Activated T-helper 1 cell treated with anti-CD3 and anti-CD28 coated beads, Interleukin-2, amount 50 U/mL, for 16 hours (primary cell): ENCODE measurements at places on chromosomes 12 and 14.
A peak's percentile ranks its signal among the peaks of the same experiment; 100 is the strongest.

- DNase-seq, result peak; percentile 15
These were observed 79.9 kb downstream of the ARF6 start for GRCh38 chr14:49972823-49973222.

DNA sequence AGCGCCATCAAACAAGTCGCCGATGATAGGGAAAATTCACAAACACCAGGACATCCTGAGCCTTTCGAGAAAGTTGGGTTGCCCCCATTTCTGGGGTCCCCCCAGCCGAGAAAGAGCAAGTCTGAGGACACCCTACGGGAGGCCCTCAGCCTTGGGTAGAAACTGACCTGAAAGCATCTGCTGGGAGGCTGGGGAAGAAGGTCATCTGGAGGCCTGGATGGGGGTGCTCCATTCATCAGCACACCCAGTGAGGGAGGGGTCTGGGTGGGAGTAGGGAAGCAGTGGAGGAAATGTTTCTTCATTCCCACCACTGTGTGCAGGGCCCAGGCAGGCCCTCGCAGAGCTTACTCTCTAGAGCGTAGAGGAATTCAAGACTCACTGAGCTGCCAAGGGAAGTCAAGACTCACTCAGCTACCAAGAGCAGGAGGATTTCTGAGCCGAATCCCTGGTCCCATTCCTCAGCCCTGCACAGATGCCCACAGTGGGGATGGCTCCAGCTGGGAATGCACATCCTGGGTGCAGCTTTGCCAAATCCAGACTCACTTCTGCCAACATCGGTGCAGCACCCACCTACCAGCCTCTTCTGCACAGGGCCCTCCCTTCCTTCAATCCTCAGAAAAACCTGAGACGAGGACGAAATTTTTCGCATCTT is 38.1 kb downstream of the DIO3 start:
- no peak for DNase-seq

DNA sequence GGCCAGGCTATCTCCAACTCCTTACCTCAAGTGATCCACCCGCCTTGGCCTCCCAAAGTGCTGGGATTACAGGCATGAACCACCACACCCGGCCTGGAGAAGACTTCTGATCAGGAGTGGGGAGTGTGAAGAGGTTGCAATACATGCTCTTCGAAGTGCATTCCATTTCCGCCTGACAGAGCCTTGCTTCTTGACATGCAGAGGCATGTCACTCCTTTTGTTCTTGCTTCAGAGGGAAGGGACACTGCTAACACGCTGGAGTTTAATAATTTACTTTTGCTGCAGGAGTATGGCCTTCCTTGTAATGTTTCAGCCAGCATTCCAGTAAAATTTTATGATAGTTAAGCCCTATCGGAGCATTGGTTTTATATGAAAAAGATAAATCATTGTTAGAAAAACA is 74.9 kb downstream of the SLC25A47 start:
- DNase-seq, result no peak

DNA sequence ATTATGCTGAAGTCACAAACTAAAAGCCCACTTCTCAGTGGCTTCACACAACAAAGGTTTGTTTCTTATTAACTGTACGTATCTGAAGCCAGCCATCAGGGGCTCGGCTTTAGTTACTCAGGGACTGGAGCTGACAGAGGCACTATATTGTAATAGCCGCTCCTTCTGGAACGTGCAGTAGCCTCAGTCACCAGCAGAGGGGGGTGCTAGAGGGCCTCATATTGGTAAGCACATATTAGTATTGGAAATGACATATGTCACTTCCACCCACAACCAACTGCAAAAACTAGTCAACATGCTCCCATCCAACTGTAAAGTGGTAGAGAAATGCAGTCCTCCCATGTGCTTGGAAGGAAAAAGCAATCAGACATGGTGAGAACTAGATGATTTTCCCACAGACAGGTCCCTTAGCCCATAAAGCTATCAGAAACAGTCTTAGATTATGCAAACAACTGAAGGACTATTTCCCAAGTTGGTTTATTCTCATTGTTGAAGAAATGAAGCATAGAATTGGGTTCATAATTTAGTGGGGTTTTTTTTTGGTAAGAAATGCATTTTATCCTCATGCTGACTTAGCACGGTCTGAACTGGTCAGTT is 183.6 kb upstream of the G2E3 start:
- DNase-seq, result peak; percentile 13

GRCh38 chr14:55028066-55028465 is 1.0 kb downstream of the SOCS4 start:
- no peak for DNase-seq

DNA sequence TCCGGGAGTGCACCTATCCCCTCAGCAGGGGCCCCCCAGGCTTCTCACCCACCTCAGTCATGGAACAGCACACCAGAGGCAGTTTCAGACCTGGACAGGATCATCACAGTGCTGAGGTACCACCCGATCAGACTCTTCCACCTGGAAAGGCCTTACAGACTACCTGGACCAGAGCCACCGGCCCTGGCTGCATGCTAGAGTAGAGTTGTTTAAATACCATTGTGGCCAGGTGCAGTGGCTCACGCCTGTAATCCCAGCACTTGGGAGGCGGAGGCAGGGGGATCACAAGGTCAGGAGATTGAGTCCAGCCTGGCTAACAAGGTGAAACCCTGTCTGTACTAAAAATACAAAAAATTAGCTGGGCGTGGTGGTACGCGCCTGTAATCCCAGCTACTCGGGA is 61.5 kb downstream of the TSPAN11 start:
- DNase-seq, result no peak

GRCh38 chr12:63915105-63915800 is 70.8 kb downstream of the SRGAP1 start:
- no peak for DNase-seq

DNA sequence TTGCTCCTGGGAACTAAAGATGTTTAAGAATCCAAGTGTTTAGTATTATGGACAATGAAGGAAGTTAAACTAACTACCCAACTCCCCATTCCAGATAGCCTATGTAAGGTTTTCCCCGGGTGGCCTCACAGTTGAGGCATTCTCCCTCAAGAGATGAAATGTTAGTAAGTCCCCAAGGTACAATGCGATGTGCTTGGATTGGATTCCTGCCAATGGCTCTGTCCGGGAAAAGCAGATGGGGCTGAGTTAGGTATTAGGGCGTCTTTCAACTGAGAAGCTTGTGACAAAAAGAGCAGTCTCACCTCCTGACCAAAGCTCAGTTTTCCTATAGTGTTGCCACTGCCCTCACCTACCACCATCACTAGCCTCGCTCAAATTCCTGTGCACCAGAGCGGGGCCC is 64.8 kb upstream of the E2F7 start:
- no peak for DNase-seq

- no peak for DNase-seq
These were observed 22.2 kb downstream of the A2ML1 start for GRCh38 chr12:8844665-8845064.

DNA sequence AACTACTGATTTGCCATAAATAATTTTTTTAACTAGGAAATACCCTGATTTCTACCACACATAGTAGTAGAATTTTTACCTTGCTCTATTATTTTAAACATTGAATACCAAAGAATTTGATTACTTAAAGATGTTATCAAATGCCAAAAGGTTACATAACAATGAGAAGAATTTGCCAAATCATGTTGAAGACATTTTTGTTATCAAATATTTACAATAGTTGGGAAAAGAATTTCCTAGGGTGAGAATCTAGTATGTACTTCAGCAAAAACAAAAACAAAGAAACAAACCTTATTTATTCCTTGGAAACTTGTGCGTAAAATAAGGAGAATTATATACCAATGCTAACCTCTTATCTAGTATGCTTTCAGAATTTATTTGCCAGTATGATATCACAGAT is 107.2 kb downstream of the SCAF11 start:
- DNase-seq, result no peak

DNA sequence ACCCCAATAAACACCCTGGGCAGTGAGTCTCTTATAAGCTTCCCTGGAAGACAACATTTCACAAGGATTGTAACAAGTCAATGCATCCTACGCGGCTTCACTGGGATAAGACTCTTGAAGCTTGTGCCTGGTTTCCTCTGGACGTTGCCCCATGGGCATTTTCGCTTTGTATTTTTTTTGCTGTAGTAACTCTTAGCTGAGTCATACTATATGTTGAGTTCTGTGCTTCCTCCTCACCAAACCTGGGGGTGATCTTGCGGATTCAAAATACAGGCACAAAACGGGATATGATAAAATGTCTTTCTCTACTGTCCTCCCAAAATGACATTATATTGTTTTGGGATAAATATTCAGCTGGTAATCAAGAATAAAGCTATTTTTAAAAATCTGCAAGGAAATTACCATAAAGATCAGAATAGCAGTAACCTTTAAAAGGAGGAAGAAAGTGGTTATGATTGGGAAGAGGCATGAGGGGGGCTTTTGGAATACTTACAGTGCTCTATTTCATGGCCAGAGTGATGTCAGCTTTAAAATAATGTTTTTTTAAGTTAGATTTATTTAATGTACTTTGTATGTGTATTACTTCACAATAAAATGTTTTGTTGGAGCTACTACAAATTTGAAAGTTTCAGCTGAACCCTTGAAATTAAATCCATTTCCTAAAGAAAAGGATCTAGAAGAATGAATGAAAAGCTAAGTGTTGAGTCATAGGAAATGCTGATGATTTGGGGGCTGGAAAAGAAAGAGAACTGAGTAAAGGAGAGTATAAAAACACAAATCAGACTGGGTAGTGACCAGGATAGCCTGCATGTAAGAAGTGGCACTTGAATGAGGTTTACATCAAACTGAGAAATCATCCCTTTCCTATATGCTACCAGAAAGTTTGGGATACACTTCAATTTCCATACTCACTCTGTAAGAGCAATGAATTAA is 14.7 kb downstream of the BTBD7 start:
- DNase-seq, result no peak

- no peak for DNase-seq
These were observed 903.1 kb downstream of the BCL11B start for GRCh38 chr14:98368916-98369315.

GRCh38 chr14:105478398-105479251 is 4.0 kb downstream of the CRIP2 start:
- no peak for DNase-seq

DNA sequence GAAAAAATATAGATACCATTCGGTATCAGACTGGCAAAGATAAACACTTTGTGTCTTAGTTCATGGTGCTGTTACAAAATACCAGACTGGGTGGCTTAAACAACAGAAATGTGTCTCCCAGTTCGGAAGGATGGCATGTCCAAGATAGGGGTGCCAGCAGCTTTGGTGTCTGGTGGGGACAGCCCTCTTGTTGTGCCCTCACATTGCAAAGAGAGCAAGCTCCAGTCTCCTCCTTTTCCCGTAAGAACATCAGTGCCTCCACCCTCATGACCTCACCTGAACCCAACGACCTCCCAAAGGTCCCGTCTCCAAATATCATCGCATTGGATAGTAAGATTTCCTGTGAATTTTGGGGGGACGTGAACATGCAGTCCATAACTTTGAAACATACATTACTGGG is 12.4 kb downstream of the ZBTB42 start:
- no peak for DNase-seq

- DNase-seq, result no peak
These were observed 119.7 kb downstream of the FBXL14 start for GRCh38 chr12:1474574-1475153.

DNA sequence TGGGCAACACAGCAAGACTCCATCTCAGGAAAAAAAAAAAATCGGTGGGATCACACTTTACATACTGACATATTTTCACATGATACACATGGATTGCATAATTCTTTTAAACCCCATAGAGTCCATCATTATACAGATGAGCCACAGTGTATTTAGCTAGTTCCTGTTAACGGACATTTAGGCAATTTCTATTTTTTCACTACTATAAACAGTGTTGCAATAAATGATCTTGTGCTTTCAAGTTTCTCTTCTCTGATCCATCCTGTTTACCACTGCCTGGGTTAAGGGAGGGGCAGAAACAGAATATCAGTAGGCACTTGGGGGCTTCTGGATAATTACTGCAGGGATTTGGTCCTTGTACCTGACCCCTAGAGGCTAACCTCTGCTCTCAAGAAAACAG is 43.4 kb upstream of the SPTLC2 start:
- no peak for DNase-seq

DNA sequence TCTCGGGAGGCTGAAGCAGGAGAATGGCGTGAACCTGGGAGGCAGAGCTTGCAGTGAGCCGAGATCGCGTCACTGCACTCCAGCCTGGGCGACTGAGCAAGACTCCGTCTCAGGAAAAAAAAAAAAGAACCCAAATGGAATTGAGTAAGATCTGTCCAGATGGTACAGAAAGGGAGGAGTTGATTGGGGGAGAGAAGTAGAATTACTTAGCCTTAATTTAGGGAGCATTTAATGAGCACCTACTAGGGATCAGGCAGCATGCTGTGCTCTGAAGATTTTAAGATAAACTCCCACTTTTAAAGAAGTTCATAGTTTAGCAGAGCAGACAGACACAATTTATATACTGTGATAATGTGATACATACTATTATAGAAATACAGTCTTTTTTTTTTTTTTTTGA is 4.5 kb downstream of the RAB5B start:
- no peak for DNase-seq

- DNase-seq, result no peak
These were observed 14.1 kb upstream of the ACSM4 start for GRCh38 chr12:7289743-7290142.

DNA sequence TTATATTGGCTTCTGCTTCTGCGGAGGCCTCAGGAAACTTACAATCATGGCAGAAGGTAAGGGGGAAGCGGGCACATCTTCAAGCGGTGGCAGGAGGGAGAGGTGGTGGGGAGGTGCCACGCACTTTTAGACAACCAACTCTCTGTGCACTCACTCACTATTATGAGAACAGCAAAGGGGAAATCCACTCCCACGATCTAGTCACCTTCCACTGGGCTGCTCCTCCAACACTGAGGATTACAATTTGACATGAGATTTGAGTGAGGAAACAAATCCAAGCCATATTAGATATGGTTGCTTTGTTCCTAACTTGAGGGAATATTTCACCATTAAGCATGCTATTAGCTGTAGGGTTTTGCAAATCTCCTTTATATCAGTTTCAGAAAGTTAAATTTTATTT is 80.3 kb downstream of the UNC79 start:
- no peak for DNase-seq

DNA sequence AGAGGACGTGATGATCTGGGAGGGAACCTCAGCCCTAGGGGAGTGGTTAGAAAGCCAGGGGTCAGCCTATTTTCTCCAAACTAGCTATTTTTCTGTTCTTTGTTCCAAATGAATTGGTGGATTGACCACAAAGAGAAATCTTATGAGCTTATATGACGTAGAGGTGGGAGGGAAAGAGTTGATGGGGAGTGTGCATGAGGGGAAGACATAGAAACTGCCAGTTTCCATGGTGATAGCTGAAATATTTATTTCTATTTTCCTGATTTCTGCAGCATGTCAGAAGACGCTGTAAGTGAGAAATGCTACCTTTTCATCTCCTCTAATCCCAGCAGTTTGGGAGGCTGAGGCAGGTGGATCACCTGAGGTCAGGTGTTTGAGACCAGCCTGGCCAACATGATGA is 51.4 kb upstream of the CISTR start:
- no peak for DNase-seq

DNA sequence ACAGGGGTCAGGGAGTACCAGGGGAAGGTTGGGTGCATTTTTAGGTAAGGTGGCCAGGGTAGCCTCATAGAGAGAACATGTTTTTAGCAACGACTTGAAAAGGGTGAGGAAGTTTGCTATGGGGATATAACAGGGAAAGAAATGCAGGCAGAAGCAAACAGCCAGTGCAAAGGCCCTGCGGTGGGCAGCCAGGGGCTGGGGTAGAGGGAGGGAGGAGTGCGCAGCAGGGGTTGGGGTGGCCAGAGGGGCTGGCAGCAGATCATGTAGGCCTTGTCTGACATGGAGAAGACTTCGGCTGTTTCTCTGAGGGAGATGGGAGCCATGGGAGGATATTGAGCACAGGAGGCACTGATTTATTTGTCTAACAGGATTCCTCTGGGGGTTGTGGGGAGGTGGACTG is 242.5 kb downstream of the RBM19 start:
- no peak for DNase-seq
